Kasumi-1 (cell line): ENCODE measurements at places on chromosomes 5 and 9.

DNA sequence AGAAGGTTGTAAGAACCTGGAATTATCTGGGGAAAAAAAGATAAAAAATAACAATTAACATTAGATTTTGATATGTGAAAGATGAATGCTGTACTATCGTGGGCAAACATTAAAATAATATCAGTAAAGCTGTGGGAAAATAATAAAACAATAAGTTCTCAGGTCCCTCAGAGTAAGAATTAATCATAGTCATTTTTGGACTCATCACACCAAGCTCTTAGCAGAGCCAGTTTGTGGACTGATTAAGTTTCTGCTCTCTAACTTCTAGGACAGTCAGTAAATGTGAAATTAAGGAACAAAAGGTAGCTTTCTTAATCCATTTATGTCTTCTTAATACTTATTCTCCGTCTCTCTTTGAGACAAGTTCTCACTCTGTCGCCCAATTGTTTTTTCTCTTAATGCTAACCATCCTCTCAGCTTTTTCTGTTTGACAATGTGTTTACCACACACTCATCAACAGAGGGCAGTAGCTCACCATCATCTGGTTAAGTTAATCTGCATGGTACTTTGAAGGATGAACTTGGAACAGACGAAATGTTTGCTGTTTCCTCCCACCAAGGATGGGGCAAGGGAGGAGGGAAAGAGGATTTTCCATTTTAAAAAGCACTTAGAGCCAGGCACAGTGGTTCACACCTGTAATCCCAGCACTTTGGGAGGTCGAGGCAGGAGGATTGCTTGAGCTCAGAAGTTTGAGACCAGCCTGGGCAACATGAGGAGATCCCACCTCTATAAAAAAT lies 5.3 kb upstream of the ACO1 start:
- peak; percentile 73 for DNase-seq

DNA sequence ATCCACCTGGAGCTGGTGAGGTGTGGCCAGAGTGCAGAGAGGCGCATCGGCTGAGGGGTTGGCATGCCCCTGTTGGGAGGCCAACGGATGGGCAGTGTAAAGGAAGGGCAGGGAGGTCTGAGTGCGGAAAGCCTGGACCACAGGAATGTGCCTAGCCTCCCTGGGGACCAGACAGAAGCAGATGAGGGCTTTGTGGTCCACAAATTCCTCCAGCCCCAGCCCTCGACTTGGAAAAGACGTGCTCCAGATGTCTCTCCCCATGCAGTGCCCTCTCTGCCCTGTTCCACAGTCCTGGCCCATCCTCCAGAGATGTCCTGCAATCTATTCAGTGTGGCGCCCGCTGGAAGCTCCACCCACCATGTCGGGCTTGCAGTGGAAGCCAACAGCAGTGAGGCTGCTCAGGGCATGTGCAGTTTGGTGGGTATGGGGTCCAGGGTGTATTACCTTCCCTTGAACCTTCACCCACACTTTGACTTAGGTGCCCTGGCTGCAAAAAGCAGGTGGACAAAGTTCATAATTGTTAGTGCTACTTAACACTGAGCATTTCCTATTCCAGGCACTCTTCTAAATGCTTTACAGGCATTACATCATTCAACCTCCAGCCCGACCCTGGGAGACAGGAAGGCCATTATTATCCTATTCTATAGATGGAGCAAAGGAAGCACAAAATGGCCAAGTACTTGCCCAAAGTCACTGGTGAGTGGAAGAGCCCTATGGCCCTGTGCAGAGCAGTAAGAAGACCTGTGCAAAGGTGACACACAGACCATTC lies 120.2 kb upstream of the SLC25A48 start:
- DNase-seq, result no peak

DNA sequence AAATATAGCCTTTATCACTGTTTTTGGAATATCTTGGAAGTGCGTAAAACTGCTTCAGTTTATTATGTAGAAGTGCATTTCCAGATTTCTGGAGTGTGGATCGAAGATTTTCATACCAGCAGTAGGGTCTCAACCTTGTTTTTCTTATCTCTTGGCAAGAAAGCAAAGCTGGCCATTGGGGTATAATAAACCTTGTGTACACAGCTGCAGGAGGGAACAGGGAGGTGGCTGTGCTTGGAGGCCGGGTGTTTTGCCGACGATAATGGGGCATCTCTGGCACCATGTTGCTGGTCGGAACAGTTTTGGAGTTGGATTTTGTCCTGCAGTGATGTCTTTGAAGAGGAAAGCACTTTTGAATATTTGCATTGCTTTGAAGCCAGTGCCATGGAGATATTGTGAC lies 308.8 kb upstream of the DMRT1 start:
- DNase-seq, result no peak

- DNase-seq, result no peak
These were observed 49.0 kb downstream of the TMEM215 start for GRCh38 chr9:32832346-32832745.

GRCh38 chr9:112072721-112073638 lies 102.1 kb downstream of the SUSD1 start:
- DNase-seq, result no peak

GRCh38 chr9:108813951-108814601 lies 41.7 kb downstream of the ACTL7B start:
- DNase-seq, result peak; percentile 55
